ENCODE measurements at places on chromosomes 6 and 20.

DNA sequence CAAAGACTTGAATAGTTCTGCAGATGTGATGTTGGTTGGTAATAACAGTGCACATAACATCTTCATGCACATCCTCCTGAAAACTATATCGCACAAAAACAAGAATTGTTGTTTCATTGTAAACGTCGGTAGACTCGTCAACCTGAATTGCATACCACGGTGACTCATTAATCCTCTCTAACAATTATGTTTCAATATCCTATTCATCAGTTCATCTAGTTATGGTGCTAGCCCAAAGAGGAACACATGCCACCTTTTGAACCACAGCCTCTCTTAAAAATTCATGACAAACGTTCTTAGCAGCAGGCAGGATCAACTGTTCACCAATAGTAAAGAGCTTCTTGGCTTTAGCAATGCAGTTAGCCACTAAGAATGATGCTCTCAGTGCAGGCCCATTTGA lies 25.0 kb downstream of the CRYBG1 start:
- DNase-seq, result no peak

- no peak for DNase-seq
Observed at GRCh38 chr6:157059781-157060180, 263.5 kb downstream of the TMEM242 start.

- peak; percentile 4 for DNase-seq
Observed at GRCh38 chr6:107115695-107116327, 496 bp upstream of the BEND3 start.

DNA sequence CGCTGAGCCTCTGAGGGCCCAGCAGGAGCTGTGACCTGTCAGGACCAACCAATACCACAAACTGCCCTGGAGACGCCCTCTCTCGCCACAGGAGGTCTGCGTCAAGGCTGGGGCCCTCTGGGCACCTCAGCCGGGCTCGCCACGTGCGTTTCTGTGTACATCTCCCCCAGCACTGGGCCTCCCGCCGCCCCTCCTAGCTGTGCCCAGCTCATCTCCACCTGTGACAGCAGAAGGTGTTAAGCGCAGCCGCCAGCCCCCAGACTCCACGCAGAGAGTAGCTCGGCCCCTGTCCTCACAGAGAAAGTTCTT lies 91.4 kb downstream of the TAF4 start:
- no peak for DNase-seq

- no peak for DNase-seq
Observed at GRCh38 chr20:32580970-32581838, 3.9 kb downstream of the NOL4L start.

GRCh38 chr6:98036344-98036923 lies 753.4 kb upstream of the MMS22L start:
- no peak for DNase-seq

DNA sequence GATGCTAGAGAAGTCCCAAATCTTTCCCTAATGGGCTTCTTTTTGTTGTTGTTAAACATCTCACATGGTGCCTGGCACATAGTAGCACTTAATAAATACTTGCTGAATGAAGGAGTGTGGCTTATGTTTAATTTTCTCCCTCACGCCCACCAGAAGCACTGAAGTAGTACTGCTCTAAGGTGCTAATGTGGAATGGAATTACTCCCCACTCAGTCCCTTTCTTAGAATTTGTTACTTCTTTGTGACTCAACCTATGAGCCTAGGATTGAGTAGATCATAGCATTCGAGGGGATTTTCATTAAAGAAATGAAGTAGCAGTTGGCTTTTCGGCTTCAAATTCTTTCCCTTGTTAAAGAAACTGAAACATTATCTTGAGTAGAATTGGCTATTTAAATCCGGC lies 192.8 kb downstream of the CLIC5 start:
- no peak for DNase-seq

DNA sequence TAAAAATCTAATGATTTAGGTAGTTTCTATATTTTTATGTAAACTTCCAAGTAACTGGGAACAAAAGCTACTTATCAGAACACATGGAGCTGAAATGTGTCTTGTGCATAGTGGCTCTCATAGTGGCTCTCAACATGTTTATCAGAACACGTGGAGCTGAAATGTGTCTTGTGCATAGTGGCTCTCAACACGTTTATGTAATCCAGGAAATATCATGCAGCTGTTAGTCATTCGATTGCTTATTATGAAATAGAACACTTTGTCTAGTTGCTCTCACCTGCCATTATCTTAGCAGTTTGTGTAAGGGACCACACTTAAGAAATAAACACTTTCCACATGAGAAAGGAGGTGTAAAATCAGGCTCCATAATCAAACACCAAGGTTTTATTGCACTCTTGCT lies 119.2 kb upstream of the ASCC3 start:
- DNase-seq, result no peak

GRCh38 chr6:62993951-62994350 lies 217.3 kb upstream of the FKBP1C start:
- no peak for DNase-seq
